Cortex of kidney (tissue), 1 donor: ENCODE measurements at places on chromosomes 4 and X.

DNA sequence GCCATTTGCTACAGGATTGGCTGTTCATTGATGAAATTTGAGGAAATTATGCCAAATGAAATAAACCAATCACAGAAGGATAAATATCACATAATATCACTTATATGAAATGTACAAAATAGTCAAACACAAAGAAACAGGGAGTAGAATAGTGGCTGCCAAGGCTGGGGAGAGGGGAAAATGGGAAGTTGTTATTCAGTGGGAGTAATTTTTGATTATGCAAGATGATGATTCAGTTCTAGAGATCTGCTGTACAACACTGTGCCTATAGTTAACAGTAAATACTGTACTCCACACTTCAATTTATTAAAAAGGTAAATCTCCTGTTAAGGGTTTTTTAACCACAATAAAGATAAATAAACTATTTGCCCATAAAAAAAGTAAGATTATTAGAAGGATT is 101.1 kb downstream of the TMA16 start:
- DNase-seq: no peak

DNA sequence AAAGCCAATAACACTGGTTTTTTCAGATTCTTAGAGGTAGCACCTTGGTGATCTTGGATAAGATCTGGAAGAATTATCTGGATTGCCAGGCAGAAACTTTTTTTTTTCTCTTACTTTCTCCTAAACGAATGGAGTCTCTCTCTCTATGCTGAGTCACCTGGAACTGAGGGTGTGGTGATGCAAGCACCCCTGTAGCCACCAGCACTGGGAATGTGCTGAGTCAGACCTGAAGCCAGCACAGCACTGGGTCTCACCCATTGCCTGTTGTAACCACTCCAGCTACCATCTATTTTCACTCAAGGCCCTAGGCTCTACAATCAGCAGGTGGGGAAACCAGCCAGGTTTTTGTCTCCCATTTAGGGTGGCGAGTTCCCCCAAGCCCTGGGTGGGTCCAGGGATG is 923.8 kb downstream of the RAPGEF2 start:
- no peak for DNase-seq

- DNase-seq: no peak
Observed at GRCh38 chrX:44784241-44784640, 59.6 kb upstream of the DUSP21 start.

GRCh38 chr4:28444886-28445496 is 1584.3 kb downstream of the STIM2 start:
- DNase-seq: no peak

GRCh38 chr4:26751004-26751403 is 109.6 kb upstream of the STIM2 start:
- no peak for DNase-seq

DNA sequence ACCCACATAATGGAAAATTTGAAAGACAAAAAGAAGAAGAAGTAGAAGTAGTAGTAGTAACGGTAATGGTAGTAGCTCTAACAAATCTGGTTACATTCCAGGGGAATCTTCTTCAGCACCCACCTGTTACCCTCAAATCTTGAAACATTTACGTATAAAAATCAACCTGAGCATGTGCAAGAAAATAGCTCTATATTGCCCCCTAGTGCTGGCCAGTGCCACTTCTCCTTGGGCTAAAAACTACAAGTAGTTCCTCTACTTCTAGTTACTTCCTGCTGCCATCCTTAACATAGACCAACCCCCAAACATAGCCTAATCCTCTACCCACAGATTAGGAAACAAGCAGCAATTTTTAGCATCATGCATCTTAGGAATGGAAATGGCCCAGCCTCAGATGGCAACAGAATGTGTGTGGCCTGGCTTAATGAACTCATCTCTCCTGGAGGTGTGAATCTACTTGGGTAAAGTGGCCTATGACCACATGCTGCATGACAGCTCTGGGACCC is 3.1 kb downstream of the PDGFC start:
- no peak for DNase-seq

DNA sequence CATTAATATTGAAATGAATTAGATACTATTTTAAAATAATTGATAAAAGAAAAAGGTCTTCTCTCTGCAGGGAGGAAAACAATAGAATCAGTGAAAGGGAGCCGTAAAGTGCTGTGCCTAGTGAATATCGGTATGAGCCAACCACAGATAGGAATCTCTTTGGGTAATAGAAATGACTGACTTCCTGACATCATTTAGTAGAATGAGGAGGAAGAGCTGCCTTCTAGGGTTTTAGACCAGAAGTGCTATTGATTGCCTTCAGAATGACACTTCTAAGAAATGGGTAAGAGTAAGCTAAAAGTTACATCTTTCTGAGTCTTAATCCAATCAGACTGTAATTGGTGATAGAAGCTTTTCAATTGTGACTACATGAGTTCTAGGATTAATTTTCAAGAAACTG is 134.0 kb upstream of the MAP9 start:
- DNase-seq: no peak

GRCh38 chr4:28883211-28883610 is 1837.0 kb upstream of the PCDH7 start:
- no peak for DNase-seq

DNA sequence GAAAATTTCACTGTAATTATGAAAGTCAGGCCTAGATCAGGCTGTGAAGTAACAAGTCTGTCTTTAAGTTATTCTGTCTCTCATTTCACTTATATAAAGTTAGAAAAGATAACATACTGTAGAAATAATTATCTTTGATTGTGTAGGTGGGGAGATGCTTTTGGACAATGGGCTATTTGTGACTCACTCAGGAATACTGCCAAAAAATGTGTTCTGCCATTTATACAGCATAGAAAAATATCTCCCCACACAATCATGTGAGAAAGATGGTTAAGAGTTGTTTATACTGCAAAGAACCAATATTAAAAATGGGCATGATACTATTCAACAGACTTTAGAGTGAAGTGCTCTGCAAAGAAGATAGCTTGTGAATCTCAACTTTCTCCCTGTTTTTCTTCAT is 95.0 kb upstream of the GABRA2 start:
- no peak for DNase-seq

- DNase-seq: no peak
Observed at GRCh38 chr4:139728840-139729239, 63.2 kb downstream of the MGST2 start.
